Stimulated activated CD4-positive, alpha-beta T cell treated with anti-CD3 and anti-CD28 coated beads, Interleukin-2, amount 100 ng/mL, for 24 hours (primary cell): ENCODE measurements at places on chromosomes 13 and 19.

DNA sequence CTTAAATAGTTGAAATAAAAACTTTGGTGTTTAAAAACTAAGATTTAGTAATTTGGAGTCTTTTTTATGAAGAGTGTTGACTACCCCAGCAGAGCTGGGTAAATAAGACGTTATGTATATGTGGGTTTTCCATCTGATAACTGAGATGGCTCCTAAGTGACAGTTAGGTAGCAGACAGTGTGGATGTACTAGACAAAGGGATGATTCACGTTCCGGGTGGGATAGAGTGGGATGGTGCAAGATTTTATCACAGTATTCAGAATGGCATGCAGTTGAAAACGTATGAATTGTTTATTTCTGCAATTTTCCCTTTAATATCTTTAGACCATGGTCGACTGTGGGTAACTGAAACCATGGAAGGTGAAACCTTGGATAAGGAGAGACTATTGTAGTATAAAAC is 50.4 kb downstream of the NAA16 start:
- DNase-seq = no peak

DNA sequence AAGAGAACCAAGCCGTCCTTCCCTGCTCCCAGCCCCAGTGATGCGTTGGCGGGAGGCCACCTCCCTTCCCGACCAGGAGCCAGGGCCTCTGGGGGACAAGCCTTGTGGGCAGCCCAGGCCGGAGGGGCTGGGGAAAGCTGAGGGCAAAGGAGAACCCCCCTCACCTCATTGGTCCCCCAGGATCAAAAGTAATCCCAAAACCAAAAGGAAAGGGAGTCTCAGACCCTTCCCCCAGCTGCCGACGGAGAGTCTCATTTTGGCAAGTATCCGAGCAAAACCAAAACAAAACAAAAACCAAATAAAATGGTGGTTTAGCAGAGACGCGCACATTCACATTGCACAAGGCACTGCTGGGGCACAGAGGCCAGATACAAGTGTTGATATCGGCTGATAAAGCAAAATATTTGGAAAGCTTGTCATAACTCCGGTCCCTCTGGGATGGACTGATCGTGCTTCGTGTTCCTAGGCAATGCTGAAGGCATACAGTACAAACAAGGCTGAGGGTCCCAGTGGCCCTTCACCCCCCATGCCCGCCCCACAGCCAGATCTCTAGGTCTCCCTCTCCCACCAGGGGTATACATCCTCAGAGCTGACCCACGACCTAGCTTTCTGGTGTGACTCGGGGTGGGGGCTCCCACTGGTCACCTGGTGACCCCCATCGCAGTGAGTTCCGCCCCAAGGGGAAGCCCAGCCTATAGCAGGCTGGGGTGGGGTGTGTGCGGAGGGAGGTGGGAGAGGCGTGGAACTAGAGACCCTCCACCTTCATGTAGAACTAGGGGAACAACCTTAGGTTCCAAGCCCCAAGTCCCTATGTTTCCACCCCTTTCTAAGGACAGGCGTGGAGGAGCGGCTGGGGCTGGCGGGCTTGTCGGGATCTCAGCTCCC is 2.1 kb downstream of the CEBPA start:
- no peak for DNase-seq

GRCh38 chr19:848386-848921 is 3.6 kb upstream of the ELANE start:
- DNase-seq = no peak

GRCh38 chr19:6711605-6712004 is 8.8 kb downstream of the C3 start:
- DNase-seq = no peak

DNA sequence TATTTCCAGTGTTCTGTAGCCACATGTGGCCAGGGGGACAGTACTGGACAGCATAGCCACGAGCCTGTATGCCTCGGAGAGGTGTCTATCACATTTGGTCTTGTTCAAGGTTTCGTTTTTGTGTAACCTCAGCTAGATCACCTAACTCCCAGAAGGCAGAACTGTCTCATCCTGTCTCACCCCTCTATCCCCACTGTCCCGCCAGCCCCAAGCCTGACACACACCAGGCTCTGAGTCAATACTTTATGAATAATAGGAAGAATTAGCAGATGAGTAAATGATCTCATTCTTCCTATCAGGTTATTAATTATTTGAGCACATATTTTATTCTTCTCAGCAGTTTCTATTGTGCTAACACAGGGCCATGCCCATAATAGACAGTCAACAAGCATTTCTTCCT is 132.2 kb downstream of the NUFIP1 start:
- no peak for DNase-seq

GRCh38 chr13:62387647-62388046 is 972.0 kb upstream of the PCDH20 start:
- no peak for DNase-seq

- peak; percentile 85 for DNase-seq
These were observed 7.4 kb downstream of the ETHE1 start for GRCh38 chr19:43519436-43520088.

DNA sequence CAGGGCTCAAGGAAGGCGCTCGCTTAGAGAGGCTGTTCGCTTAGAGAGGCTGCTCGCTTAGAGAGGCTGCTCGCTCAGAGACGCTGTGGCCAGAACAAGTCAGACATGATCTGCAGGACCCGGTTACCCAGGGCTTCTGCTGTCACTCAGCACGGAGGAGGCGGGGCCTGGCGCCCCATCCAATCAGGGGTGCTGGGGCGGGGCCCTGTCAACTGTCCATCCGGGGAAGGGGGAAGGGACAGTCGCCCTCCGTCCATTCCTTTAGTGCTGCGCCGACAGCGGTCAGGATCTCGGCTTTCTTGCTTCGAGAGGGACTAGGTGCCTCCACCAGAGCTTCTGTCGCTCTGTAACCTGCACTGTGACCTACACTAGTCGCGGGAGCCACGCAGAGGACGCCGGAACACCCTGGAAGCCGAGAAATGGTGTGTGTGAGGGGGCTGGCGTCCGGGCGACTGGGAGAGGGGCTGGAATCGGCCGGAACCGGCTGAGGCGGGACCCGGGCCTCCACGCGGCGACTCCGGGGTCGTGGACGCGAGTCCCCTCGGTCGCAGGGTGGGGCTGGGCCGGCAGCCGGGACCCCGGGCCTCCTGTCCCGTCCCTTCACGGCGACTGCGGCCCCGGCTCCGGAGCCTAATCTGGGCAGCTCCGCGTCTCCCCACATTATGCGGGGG is at the start of gene ZNF440:
Gene ZNF440, plus strand, starts transcription at position 245 of the 671 bp plus-strand sequence. Its CDS starts 175 bp downstream, at position 420.
- peak; percentile 91 for DNase-seq

- no peak for DNase-seq
These were observed 30.3 kb upstream of the CEACAM1 start for GRCh38 chr19:42558450-42559150.
